Smooth muscle cell of bladder (primary cell): ENCODE measurements at places on chromosomes 6 and 20. TPM values are rescaled to one million over a fixed set of nuclear protein-coding genes. Genes with fewer than 3 reads are reported as not detected.

Gene THBD
- total RNA-seq, result 1.00 and 1.2 TPM in 2 replicates

Gene CRISP2
- not detected in 2 replicates for total RNA-seq

Gene SH3BGRL2
- 2.0 and 2.2 TPM in 2 replicates for total RNA-seq

Gene GSTA3
- not detected in 2 replicates for total RNA-seq

Gene NR2E1
- not detected in 2 replicates for total RNA-seq

Gene OXT
- total RNA-seq, result 0.18 and 0.28 TPM in 2 replicates

Gene NRSN1
- not detected in 2 replicates for total RNA-seq

Gene CALHM4
- not detected in 2 replicates for total RNA-seq

Gene LGSN
- total RNA-seq, result under 0.01 TPM in 2 replicates
